ENCODE measurements at places on chromosomes 4 and X.

- no peak for DNase-seq
These were observed 107.3 kb downstream of the PDE5A start for GRCh38 chr4:119521268-119521667.

DNA sequence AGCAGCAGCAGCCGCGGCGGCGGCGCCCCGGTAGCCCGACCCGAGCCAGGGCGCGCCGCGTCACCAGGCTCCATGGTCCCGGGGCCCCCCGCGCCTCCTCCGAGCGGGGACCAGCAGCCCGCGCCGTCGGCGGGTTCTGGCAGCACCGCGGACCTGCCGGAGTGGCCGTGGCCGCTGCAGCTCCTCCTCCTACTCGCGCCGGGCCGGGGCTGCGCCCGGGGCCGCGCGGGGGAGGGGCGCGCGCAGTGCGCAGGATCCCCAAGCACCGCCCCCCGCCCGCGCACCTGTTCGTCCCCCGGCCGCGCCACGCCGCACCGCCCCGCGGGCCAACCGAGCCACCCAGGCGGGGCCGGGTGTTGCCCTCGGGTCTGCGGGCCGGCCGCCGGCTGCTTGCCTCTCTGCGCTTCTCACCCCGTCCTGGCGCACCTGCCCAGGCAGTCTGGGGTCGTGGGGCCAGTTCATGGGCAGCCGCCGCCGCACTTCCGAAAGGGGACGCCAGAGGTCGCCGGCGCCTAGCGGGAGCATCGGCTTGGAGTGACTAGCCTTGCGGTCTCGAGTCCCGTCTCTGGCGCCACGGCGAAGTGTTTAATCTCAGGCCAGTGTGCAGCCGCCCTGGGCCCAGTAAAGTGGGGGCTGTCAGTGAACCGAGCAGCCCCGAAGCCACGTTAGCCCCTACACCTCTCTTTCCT, at the start of gene SLC9A7:
TSS of gene SLC9A7 (minus strand) at position 163 of the 689 bp plus-strand sequence. CDS start at position 74, 89 bp downstream.
- DNase-seq, result peak; percentile 58

- DNase-seq, result no peak
These were observed 276.6 kb downstream of the DHRSX start for GRCh38 chrX:2224161-2224560.

- DNase-seq, result no peak
These were observed 10.4 kb upstream of the CLCN4 start for GRCh38 chrX:10146346-10146745.

- DNase-seq, result no peak
These were observed 24.4 kb downstream of the TNIP3 start for GRCh38 chr4:121139533-121140222.

DNA sequence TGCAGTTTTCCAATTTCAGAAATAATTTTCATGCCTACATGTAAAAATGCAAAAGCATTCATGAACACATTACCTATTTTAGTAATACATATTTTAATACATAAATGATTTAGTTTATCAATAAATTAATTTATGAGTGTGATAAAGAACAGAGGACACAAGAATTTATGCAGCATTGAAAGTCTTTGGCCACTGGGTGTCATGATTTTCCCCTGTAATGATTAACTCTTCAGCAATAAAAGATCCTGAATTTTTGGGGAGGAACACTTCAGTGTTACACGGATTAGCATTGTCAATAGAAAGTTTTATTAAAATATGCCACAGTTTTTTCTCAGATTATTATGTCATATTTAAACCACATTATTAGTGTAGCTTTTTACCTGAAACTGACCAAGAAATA, 8.6 kb upstream of the VCX2 start:
- peak; percentile 1 for DNase-seq

DNA sequence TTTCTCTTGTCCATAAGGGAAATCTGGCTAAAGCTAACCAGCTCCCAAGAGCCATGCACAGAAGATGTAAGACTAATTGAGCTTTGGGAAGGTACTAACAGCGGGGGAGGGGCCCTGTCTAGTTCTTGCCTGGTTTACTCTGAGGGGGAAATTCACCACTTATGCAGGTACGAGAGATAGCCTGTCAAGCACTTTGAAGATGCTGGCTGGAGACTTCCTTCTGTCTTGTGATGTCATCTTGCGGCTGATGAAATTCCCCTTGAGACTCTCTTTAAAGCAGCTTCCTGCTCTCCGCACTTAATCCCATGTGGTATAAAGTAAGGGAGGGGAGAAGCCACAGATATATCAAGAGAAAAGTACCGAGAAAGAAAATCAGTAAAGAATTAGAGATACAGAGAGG, 345.3 kb downstream of the MAPK10 start:
- no peak for DNase-seq

GRCh38 chr4:24888475-24889344, 24.1 kb downstream of the CCDC149 start:
- DNase-seq, result no peak

DNA sequence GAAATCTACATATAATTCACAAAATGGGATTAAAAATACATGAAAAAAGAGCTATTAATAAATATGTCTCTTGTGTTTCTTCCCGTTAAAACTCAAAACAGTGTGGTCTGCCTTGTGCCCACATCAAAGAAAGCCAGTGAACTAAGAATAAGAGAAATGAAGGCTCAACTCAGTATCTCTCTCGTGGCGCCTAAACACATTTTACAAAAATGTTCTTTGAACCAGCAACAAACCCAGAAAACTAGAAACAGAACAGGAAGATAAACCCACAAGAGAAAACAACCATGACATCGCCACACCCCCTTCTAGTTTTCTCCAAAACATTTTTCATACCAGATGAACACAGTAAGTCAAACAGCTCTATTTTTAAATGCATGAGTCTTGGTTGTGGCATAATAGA, 130.1 kb downstream of the DCHS2 start:
- no peak for DNase-seq

DNA sequence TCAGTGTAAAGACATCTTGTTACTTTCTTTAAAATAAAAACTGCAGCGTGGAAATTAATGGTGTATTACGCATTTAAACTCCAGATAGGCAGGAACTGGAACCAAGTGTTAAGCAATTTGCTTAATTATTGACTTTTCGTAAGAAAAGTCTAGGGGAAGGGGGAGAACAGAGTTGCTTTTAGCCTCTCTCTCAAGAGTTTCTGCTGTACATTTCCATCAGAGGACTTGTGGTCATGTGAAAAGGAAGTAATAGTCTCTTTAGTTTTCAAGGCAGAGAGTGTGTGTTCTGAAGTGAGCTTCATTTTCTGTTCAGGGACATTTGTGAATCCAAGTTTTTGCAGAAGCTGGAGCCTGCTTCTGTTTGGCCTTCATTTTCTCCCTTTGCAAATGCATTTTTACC, 127.2 kb downstream of the UBE2K start:
- DNase-seq, result peak; percentile 53

DNA sequence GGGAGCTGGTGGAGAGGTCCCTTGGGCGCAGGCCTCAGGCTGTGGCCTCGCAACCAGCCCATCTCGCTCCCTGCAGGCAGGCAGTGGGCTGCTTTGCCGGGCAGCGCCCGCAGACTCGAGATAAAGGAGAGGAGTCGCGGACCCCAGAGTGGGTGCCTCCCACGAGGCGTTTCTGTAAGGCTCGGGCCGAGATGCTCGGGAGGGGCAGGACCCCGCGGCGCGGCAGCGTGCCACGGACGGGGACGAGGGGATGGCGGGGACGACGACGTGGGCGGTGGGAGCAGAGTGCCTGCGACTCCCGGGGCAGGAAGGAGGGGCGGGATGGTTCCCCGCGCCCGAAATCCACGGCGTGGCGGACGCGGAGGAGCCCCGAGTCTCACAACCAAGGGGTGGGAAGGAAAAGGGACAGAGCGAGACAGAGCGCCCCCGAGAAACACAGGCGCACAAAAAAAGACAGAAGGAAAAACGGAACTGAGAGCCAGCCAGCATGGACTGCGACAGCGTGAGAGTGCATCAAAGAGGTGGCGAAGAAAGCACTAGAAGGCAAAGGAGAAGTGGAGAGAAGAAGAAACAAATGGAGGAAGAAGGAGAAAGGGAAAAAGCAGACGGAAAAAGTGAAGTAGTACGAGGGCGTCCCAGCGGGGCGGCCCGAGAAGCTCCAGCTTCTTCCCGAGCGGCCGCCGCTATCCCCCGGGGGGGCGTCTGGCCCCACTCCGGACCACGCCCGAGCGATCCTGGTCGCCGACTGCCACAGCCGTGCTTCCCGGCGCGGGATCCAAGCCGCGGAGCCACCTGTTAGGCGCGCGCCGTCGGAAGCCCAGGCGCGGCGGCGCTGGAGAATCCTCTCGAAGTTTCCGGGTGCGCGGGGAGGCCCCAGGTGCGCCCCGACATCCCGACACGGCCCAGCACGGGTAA, 1.5 kb downstream of the BEND4 start:
- no peak for DNase-seq

- peak; percentile 8 for DNase-seq
These were observed 115.4 kb upstream of the ESX1 start for GRCh38 chrX:104370089-104370488.

DNA sequence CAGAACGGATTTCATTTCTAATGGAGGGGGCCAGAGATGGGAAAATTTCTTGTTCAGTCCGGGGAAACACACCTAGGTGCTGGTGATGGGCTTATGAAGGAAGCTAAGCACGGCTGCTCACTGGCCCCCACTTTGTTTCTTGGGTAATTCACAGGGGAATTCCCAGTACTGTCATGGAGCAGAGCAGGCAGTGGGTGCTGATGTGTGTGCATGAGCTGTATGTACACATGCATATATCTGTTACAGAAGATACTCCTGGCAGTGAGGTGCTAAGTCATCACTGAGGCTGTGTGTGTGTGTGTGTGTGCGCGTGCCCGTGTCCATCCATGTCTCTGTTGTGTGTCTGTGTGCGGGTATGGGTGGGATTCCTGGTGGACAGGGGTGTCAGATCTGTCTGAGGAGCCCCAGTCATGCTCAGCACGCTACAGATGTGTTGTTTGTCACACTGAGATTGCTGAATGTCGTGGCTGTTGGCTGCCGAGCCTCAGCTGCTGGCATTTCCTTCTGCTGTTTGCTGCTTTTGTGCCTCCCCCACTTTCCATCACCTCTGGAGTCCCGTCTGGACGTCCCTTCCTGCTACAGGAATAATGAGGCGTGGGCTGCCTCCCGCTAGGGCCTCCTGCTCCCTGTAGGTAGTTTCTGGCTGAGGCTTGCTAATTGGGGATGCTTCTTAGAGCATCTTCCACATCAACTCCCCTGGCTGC, 53.3 kb downstream of the JADE1 start:
- no peak for DNase-seq

- DNase-seq, result no peak
These were observed 20.6 kb downstream of the GAB1 start for GRCh38 chr4:143357161-143357845.

GRCh38 chrX:109360301-109360700, 121.6 kb downstream of the GUCY2F start:
- no peak for DNase-seq

GRCh38 chr4:3797831-3798790, 31.9 kb downstream of the ADRA2C start:
- DNase-seq, result no peak

DNA sequence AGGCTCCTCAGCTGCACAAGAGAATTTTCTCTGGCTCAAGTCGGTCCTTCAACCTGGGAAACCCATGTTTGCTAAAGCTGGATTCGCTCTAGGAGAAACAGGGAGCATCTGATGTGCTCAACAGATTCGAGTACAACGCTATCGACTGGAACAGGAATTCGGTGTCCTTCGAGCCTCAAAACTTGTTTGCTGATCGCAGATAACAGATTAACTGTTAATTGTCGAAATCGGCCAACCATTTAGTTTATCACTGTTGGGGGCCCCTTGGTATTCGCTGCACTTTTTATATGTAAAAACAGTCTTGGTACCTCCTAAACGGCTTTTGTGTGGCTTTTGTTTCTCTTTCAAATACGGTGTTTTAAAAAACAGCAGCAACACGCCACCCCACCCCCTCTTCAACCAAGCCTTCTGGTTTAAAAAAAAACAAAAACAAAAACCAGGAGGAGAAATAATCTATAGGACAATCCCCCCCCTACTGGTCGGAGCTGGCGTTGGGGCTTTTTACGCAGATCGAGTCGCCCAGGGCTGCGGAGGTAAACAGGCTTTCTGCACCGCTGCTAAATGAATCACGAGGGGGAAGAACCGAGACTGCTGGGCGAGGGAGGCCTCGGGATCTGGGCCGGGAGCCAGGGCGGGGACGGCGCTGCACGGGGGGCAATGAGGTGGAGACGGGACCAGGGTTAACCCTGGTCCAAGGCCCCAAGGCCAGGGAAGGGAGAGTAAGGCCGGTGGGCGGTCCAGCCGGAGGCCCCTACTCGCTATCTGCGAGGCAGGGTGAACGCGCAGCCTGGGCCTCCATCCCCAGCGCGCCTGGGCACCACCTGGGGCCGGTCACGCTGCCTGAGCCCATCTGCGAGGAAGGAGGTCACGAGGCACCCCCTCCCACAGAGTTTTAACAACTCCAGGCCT, 71.7 kb upstream of the BCOR start:
- peak; percentile 74 for DNase-seq

DNA sequence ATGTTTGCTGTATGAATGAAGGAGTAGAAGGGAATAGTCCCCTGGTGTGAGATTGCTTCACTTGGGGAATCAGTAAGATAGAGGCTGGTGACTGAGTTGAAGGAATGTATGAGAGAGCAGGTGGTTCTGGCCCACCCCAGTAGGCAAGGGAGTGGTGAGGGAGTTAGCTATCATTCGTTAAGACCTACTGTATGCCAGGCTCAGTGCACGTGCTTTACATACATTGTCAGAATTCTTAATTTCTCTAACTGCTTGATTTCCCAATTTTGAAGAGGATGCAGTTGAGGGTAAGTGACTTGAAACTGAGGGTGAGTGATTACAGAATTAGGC, 700 bp downstream of the VMA21 start:
- DNase-seq, result no peak

GRCh38 chr4:12122316-12122715, 693.6 kb upstream of the HS3ST1 start:
- DNase-seq, result no peak

DNA sequence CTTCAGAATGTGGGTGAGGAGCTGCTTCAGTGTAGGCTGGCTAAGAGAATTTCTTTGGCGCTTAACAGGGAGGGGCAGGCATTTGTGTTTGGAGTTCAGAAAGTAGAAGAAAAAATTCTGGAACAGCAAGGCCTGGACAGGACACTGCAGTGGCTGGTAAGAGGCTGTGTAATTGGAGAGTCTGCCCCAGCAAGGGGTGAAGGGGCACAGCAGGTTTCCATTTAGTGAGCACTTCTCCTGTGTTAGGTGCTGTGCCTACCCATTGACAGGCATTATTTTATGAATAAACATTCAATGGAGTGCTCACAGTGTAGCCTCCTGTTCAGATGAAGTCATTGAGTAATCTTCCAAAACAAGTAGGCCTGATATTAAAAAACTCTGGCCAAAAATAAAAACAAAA, 10.7 kb upstream of the CPE start:
- DNase-seq, result no peak

Data from ACHN (cell line).